ENCODE measurements at places on chromosomes 11 and 22.

GRCh38 chr22:28249402-28249801 is 330.3 kb upstream of the PITPNB start:
- DNase-seq: no peak

- peak; percentile 51 for DNase-seq
Measured at GRCh38 chr11:62573006-62573591, 592 bp downstream of the EEF1G start.

DNA sequence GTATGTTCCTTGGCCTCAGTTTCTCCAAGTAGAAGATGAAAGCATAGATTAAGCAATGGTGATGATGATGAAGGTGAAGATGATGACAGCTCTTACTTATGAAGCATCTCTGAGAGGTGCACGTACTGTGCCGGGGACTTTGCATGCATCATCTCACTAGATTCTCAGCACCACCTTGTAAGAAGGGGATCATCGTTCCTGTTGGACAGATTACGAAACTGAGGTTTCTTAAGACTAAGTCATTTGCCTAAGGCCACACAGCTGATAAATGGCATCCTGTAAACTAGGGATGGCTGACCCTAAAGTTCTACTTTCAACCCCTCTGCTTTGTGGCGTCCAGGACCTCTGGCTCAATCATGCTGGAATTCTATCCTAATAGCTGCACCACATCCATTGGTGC is 8.7 kb downstream of the MS4A15 start:
- DNase-seq: no peak

DNA sequence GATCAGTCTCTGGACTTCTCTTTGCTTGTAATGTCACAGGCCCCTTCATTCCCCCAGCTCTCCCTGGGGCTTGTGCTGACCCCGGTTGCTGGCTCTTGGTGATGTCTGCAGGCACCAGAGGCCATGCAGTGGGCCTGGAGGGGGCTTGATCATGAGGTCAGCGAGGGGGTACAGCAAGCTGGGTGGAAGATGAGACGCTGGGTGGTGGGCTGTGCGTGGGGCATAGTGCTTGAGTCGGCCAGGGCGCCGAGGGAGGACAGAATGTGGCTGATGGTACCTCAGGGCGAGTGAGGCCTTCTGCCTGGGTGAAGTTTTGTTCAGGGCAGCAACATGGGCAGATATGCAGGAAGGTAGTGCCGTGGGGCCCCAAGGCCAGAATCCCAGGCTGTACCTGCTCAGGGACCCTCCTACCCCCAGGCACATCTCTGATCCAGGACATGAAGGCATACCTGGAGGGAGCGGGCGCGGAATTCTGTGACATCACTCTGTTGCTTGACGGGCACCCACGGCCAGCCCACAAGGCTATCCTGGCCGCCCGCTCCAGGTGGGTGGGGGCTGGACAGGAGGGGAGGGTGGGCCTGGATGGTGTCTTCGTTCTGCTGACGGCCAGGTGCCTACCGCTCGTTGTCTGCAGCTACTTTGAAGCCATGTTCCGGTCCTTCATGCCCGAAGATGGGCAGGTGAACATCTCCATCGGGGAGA is 6.4 kb downstream of the THAP7 start:
- no peak for DNase-seq

DNA sequence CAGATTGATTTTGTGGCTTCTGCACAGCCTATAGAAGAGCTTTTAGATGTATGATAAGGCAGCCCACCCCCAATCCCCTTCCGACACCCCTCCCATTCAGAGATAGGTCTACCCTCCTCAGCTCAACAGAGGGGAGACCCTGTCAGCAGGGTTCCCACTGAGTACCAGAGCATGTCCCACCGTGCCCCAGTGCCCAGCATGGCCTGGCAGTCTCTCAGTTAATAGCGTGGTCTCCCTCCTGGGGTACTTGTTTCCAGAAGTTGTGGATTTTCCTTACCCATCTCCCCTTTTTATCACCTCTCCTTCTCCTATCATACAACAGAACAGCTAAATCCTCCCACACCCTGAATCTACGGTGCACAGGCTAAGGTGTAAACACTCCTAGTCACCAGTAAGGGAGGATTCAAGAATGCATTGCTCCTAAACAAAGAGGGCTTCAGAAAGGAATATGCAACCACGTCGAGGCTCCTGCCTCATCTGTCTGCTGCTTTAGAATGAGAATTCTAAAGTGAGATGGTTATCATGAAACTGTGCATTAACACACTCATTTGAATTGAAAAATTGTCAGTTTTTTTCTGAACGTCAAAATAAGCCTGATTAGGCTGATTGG is 6.7 kb downstream of the PLAAT2 start:
- no peak for DNase-seq

GRCh38 chr11:119480380-119481020 is 57.5 kb upstream of the THY1 start:
- no peak for DNase-seq

- no peak for DNase-seq
Measured at GRCh38 chr11:95066716-95067038, at the start of gene SRSF8. SRSF8 (plus strand) TSS chr11:95066919; CDS start chr11:95067227, 308 bp downstream.

Data from DND-41 (cell line).